ENCODE measurements at places on chromosomes 5 and 9.

DNA sequence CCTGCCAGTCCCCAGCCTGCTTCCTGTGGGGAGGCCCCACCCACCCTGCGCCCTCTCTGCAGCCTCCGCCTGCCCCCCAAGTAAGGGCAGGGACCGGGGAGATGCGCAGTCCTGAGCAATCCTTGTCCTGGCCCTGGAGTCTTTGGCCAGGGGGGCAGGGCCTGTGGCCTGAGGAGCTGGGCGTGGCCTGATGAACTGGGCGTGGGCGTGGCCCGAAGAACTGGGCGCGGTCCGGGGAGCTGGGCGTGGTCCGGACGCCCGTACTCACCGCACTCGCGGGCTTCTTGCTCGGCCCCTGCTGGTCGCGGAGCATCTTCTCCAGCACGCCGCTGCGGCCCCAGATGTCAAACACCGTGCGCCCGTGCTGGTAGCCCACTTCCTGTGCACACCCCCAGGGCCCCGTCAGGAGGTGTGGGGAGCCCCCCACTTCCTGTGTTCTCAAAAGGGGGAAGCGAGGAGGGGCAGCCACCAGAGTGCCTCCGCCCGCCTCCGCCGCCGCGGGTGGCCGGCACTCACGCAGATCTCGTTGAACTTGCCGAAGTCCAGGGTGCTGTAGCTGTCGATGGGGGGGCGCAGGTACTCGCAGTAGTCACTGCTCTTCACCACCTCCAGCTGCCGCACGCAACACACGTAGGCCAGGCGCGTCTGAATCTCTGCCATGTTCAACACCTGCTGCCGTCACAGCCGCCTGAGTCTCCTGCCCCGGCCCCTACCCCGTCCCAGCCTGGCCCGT is 2.7 kb upstream of the NSMF start:
- DNase-seq, result peak; percentile 90

DNA sequence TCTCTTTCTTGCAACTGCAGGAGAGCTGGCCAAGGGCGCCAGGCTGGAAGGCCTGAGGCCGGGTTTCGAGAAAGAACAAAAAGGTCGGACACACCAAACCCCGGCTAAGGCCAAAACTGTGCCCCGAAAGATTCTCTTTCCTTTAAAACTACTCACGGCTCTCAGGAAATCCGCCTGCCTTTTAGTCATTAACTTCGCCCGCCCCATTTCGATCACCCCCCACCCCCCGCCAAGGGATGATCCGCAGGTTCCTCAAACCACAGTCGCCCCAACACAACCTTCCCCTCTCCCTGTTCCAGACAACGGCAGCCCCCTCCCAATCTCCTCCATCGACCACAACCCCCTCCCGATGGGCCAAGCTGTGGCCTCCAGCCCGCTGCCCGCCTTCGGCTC is 536 bp downstream of the FEM1C start:
- DNase-seq, result no peak

DNA sequence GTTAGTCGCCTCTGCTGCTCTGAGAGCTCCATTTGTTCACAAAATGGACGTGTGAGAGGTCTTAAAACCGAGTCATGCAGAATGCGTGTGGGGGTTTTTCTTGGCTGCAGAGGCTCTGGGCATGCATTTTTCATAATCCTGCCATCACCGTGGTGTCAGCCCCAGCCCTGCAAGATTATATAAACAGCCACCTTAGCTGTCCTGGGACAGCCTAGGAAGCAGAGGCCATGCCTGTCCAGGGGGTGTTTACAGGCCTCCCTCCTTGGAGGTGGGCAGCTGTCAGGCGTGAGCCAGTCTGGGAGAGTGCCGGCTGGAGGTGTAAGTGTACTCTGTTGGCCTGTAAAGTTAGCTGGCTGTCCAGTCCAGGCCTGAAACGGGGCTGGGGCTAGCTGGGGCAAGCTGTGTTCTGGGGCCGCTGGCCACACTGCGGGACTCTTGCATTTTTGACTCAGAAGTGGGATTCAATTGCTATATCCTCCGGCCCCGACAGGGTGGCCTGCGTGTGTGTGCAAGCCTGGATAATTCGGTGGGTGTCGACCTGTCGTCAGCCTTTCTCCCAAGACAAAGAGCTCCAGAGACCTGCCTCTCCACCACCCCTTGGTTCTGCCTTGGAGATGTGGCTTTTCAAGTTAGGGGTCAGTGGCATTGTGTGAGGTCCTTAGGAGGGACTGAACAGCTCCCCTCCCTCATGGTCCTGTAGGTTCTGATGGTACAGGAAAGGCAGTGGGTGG is 2.4 kb downstream of the WNK2 start:
- no peak for DNase-seq

DNA sequence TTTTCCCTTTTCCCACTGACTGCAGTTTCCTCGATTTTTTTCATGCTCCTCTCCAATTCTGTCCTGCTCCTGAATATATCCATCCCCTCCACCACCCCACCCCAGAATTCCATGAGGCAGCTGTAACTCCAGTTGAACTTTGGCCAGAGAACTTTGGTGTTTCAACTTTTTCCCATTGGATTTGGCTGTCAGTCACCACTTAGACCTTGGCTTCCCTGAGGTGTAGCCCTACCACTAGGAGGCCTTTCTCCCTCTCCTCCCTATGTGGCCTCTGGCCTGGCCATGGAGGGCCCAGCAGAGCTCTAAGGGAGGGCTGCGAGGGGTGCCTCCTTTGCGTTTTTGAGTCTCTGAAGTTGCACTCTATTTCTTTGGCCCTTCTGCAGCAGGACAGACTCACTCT is 261.3 kb downstream of the PIK3R1 start:
- peak; percentile 11 for DNase-seq
